ENCODE measurements at places on chromosomes 2 and 18. TPM values are rescaled to one million over a fixed set of nuclear protein-coding genes. Genes with fewer than 3 reads are reported as not detected.

The GCG gene
- total RNA-seq, result not detected

The NOL4 gene
- total RNA-seq, result not detected

The TMX3 gene
- 79.6 TPM for total RNA-seq

The SULT1C4 gene
- total RNA-seq, result not detected

The TUBB8B gene
- total RNA-seq, result not detected

The DARS1 gene
- 264 TPM for total RNA-seq

The LYPD1 gene
- total RNA-seq, result not detected

The SPATA3 gene
- total RNA-seq, result 1.9 TPM

The SUCLG1 gene
- total RNA-seq, result 66.8 TPM

The USP40 gene
- total RNA-seq, result 14.7 TPM

The CNRIP1 gene
- not detected for total RNA-seq

The REG3G gene
- not detected for total RNA-seq

The PRKCE gene
- 35.3 TPM for total RNA-seq

The PJVK gene
- total RNA-seq, result 6.8 TPM

The CAPG gene
- 58.4 TPM for total RNA-seq

The INPP5D gene
- total RNA-seq, result 69.3 TPM

The RASGRP3 gene
- 3.8 TPM for total RNA-seq

The MERTK gene
- 2.0 TPM for total RNA-seq

The NPPC gene
- 1.1 TPM for total RNA-seq

The NYAP2 gene
- not detected for total RNA-seq

The ZNF514 gene
- total RNA-seq, result 12.3 TPM

The ABCB11 gene
- not detected for total RNA-seq

The OTX1 gene
- total RNA-seq, result not detected

The PFN4 gene
- total RNA-seq, result 0.72 TPM

The ASPRV1 gene
- 1.0 TPM for total RNA-seq

The LRRC30 gene
- total RNA-seq, result not detected

The ST8SIA5 gene
- total RNA-seq, result 0.09 TPM

The NCL gene
- total RNA-seq, result 501 TPM
